Right atrium auricular region (tissue), 2 donors: ENCODE measurements at places on chromosomes 4 and X. TPM values are rescaled to one million over a fixed set of nuclear protein-coding genes. Genes with fewer than 3 reads are reported as not detected.

DNA sequence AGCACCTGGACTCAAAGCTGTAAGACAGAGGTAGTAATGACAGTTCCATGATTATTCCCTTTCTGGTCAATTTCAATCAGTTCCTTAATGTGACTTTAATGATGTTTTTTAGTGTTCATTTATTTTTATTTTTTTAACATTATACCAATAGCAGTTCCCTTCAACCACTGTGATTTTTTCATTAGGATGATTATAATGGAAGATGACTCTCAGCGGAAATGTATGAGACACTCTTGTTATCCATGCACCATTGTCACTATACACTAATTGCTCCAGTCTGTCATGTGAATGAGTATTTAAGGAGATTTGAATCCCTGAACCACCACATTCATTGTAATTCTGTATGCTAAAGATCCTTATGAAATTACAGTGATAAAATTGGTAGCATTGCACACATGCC, 2102.3 kb upstream of the AGA start:
- DNase-seq = no peak

The CCSER1 gene
- total RNA-seq = 11.8 TPM

DNA sequence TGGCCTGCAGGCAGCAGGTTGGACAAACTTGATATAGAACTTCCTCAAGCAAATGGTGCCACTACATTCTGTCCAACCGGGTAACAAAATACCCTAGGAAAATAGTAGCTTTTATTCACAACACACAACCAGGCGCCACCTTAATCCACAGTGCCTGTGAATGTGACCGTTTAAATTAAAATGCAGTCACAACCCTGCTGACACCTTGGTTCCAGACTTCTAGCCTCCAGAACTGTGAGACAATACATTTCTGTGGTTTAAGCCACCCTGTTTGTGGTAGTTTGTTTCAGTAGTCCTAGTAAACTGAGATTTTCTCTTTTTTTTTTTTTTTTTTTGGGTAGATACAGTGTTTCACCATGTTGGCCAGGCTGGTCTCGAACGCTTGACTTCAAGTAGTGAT, 575.8 kb downstream of the PACRGL start:
- no peak for DNase-seq

- DNase-seq = no peak
Observed at GRCh38 chrX:43121637-43122036, 343.7 kb upstream of the PPP1R2C start.

GRCh38 chr4:90127706-90128345, 632 bp downstream of the CCSER1 start:
- DNase-seq = no peak

- DNase-seq = no peak
Observed at GRCh38 chrX:41599507-41599906, 89.3 kb upstream of the GPR34 start.

DNA sequence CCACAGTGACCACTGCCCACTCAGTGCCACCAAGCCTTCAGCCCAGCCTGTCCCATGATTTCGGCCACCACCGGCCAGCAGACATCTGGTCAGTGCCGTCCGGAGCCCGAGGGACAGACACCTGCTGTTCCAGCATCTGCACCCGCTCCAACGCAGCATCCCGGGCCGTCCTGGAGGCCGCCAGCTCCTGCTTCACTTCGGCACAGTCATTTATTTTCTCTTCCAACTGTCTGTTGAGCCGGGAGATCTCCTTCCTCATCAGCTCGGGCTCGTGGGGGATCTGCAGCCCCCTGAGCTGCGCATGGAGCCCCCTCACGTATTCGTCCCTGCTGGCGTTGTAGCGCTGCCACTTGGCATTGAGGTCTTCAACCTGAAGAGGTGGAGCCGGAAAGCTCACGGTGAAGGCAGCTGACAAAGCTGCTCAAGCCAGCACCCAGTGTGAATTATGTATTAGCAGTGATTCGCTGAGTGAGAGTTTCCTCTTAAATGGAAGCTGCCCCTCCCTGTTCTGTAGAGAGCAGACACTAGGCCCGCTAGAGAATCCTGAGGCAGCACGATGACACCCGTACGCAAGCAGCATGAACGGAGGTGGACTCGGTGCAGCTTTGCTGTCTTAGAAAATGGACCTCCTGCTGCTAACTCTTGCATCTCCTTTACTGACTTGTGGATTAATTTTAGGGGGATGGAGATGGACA, 11.4 kb downstream of the TNIP2 start:
- no peak for DNase-seq

DNA sequence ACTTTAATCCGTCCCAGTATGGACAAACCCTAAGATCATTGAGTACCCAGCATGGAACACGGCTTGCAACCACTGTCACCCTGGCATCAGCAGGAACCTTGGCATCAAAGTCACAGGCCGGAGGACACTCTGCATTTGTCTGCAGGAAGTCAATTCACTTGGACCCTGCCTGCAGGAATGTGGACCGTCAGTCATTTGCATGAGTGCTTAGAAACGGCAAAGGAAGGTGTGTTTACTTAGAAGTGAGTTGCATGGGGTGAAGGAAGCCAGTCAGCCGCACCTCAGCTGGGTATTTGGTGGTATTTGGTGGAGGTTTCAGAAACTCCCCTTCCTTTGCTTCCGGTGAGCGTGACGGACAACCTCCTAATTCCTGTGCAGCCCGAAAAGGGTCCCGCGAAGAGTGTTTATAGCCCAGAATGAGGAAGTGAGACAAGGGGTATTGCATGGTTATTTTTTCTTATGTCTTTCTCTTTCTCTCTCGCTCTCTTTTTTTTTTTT, 15.5 kb downstream of the P2RY8 start:
- peak; percentile 58 for DNase-seq

DNA sequence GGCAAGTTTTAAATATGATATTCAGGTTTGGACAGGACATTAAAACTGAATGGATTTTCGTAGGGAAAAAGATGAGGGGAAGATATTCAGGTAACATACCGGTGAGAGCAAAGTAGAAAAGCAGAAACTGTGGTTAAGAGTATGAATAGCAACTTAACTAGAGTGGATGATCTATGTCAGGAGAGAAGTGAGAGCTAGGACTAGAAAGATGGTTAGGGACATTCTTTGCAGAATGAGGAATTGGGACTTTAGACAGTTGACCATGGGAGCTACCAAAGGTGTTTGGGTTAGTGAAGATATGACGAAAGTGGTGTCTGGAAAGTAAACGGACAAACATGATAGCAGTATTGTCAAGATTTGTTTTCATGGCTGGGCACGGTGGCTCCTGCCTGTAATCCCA, 45.2 kb downstream of the ANXA5 start:
- DNase-seq = no peak

DNA sequence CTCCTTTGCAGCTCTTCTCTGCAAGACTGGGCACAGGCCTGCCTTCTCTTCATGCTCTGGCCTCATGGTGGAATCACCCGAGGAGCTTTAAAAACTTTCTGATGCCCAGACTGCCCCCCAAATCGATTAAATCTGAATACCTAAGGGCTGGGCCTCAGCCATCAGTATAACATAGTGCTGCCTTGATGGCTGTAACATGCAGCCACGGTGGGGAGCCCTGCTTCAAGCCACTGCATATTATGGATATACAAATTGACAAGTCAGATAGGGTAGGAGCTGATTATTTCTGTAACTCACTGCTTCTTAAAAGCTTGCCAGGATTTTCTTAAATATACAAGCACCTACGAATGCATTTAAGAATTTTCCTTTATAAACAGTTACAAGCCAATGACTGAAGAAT, 40.5 kb downstream of the GPM6B start:
- DNase-seq = no peak

DNA sequence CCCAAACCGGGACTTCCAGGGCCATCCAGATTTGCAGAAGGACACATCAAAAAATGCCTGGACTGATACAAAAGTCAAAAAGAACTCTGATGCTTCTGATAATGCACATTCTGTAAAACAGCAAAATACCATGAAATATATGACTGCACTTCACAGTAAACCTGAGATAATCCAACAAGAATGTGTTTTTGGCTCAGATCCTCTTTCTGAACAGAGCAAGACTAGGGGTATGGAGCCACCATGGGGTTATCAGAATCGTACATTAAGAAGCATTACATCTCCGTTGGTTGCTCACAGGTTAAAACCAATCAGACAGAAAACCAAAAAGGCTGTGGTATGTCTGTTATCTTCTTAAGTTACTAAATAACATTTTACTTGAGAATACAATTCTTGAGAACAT, 9.2 kb downstream of the PLK4 start:
- no peak for DNase-seq

- DNase-seq = no peak
Observed at GRCh38 chr4:153205757-153206156, 1.5 kb downstream of the TRIM2 start.

DNA sequence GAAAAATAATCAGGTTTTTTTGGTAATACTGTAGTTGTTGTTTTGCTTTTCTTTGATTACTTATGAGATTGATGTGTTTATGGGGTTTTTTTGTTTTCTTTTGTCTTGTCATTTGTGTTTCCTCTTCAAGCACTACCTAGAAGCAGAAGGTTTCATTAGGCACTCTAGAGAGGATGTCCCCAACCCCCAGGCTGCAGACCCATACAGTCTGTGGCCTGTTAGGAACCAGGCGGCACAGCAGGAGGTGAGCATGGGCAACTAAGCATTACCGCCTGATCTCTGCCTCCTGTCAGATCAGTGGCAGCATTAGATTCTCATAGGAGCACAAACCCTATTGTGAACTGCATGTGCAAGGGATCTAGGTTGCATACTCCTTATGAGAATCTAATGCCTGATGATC, 22.9 kb upstream of the NOCT start:
- DNase-seq = no peak

DNA sequence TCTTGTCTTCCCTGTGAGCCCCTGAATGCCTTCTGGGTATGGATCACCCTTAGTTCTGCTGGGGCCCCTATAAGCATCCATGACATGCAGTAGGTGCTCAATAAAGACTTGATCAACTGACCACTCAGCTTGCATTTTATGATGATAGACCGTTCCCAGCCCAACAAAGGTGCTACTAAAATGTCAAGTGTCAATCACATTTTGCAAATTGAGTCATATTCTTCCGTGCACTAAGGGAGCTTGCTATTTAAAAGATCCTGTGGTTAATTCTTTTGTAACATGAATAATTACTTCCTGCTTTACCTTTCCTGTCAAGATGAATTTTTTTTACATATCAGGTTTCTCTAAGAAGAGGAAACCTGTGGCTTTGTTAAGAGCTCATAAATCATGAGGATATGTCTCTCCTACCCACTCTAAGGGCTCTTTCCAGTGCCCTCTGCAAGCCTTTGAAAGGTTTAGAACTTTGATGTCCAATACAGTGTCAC, 47.6 kb downstream of the SH3KBP1 start:
- no peak for DNase-seq

DNA sequence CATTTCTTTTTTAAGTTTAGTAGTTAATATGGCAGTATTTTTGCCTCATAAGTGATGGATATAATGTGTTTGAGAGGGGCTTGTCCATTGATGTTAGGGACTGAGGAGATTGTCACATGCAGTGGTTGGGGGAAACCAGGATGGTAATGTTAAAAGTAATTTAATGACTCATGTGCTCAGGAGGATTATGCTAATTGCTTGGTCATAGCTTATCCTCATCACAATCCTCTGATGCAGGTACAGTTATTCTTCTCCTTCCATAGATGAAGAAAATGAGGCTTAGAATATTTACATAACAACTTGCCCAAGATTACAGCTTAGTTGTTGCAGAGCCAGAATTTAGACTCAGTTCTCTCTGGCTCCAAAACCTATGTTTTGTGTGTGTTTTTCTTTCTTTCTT, 94.4 kb upstream of the SCML1 start:
- DNase-seq = no peak

The SMS gene
- total RNA-seq = 41.3 TPM

The CT55 gene
- total RNA-seq = not detected

The PABPC4L gene
- 1.3 TPM for total RNA-seq

GRCh38 chr4:187685247-187685646, 310.3 kb upstream of the ZFP42 start:
- no peak for DNase-seq

DNA sequence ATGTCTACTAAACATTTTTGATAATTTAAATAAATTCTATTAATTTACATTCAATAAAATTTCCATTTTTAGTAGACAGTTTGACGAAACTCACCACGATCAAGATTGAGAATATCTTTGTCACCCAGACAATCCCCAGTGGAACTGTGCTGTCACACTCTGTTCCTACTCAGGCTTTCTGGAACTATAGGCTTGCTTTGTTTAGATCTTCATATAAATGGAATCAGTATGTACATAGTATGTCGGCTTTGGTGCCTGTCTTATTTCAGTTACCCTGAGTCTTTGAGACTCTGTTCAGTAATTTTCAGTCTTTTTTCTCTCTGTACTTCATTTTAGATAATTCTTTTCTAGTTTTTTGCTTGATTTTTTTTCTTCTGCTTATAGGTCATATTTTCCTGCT, 163.5 kb upstream of the EMCN start:
- DNase-seq = no peak

DNA sequence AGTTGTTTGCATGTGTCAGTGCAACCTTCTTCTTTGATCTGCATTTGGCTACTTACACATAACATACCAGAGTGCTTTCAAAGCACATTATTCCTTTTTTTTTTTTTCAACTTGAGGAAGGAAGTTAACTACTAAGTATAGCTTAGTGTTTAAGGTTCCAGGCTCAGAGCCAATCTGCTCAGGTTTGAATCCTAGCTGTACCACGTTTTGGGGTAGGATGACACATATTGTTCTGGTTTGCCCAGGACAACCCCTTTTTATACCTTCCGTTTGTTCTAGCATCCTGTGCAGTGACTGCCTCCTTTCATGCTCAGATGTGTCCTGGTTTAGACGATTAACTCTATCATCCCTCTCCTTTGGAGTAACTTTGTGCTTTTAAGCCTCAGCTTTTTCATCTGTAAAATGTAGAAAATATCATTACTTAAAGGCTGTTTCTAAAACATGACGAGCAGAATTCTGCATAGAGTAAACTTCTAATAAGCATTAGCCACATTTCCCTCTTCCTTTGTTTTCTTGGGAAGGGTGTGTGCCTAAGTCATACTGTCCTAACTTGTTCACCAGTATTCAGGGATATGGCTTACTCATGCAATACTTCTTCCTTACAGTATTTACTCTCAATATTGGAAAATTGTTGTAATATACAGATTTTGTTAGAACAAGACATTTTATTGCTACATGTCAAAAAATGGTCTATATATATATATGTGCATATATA, 281.3 kb downstream of the C4orf33 start:
- no peak for DNase-seq

DNA sequence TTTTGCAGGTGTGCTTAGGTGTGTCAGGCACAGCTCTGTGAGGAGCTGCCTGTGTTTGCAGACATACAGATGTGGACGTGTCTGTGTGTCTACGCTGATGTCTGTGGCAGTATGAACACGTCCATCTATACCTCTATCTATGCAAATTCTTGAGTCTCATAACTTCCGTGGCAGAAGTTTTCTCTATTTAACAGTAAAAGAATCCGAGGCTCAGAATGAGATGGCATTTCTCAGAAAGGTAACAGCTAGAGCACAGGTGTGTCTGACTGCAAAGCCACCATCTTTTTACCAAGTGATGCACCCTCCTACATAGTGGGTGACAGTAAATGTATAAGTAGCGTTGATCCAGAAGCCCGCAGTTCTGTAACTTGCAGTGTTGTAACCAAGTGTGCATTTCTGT, 39.9 kb upstream of the CYP4V2 start:
- DNase-seq = no peak

GRCh38 chr4:155946486-155946885, 7.2 kb downstream of the CTSO start:
- DNase-seq = no peak

- no peak for DNase-seq
Observed at GRCh38 chrX:40008791-40009461, 88.8 kb downstream of the BCOR start.

The MAGEB18 gene
- total RNA-seq = not detected

- no peak for DNase-seq
Observed at GRCh38 chr4:7762376-7763030, 177.2 kb downstream of the AFAP1 start.

GRCh38 chr4:57672846-57673433, 562.8 kb upstream of the IGFBP7 start:
- DNase-seq = no peak
